Stimulated activated CD4-positive, alpha-beta T cell treated with anti-CD3 and anti-CD28 coated beads, Interleukin-1b, Interleukin-23, amount 100 ng/mL, for 24 hours (primary cell): ENCODE measurements at places on chromosomes 1 and 21.

DNA sequence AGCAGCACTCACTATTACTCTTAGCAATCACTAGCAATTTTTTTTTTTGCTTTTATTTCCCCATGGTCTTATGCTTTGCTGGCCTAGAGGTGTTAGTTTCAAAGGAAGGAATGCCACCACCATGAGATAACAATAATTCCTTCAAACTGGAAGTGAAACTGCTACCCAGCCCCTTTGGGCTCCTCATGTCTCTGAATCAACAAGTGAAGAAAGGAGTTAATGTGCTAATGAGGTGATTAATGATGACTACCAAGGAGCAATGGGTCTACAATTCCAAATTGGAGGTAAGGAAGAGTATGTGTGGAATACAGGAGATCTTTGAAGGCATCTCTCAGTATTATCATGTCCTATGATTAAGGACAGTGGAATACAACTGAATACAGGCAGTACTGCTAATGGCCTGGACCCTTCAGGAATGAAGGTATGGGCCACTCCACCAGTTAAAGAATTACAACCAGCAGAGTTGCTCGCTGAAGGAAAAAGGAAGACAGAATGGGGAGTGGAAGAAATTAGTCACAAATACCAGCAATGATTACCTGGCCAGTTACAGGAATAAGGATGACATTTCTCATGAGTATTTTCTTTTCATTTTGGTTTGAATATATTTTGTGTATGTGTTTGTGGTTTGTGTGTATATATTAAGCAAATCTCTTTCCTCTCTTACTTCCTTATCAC lies 652.9 kb downstream of the ADGRL2 start:
- DNase-seq = no peak

- no peak for DNase-seq
Measured at GRCh38 chr1:147168626-147169058, 3.6 kb downstream of the PRKAB2 start.

GRCh38 chr21:33648555-33648954 lies 6.3 kb downstream of the ITSN1 start:
- DNase-seq = no peak

DNA sequence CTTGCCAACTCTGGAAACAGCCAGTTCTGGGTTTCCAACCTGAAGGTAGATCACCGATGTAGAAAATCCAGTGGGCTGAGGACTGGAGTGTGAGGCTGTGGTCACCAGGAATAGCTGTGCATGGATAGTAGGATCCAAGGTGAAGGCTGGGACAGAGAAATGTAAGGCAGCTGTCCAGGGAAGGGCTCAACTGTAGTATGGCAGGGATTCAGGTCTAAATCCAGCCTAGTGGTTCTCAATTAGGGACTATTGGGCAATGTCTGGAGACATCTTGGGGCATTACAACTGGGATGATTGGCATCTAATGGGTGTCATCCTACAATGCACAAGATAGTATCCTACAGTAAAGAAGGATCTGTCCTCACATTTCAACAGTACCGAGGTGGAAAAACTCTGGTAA lies 67.7 kb upstream of the RUNX1 start:
- DNase-seq = no peak
